ENCODE measurements at places on chromosomes 16 and 17.

DNA sequence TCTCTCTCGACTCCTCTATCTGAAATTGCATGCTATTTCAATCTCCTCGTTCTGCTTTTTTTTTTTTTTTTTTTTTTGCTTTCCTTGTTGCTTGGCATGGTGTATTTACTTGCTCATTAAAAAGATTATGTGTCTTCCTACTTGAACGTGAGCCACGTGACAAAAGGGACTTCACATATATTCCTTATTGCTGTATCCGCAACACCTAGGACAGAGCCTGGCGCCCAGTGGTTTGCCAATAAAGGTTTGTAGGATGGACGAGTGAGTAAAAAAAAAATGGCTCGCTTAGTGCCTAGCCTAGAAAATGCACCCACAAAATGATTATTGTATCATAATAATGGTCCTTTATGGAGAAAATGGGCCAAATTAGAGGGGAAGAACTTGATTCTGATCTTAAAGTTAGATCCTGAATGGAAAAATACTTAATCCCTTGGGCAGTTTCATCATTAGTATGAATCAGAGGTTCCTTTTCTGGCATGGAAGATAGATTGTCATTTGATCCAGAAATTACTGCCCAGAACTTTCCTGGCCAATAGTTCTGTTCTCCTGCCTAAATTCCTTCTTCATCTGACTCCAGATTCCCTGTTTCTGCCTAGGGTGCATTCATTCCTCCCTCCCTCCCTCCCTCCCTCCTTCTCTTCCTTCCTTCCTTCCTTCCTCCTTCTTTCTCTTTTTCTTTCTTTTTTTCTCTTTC lies 13.6 kb upstream of the TMEM220 start:
- DNase-seq = no peak

DNA sequence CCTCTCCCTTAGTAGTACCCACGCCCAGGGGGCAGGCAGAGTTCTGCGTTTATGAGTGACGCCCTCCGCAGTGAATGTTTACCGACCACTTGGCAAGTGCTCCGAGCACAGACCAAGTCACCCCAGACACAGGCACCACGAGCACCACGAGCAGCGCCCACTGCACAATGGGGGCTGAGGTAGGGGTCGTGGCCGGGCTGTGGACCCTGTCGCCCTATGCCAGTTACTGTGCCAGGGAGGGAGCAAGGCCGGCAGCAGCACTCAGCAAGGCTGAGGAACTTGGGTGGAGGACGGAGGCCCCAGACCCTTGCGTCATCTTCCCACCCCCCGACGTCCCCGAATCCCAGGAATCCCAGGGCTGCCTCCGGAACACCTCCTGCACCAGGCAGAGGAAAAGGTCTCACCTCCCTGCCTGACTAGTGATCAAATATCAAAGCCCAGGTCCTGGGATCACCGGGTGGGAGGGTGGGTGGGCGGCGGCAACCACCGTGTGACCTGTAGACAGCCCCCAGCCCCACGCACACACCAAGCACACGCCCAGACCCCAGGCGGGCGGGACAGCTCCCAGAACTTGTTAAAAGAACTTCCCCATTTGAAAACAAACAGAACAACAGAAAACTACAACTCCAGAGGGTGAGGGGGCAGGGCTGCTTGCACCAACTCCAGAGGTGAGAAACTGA lies 5.4 kb downstream of the VASN start:
- no peak for DNase-seq

GRCh38 chr17:81572563-81573168 lies 20.5 kb upstream of the FAAP100 start:
- no peak for DNase-seq

DNA sequence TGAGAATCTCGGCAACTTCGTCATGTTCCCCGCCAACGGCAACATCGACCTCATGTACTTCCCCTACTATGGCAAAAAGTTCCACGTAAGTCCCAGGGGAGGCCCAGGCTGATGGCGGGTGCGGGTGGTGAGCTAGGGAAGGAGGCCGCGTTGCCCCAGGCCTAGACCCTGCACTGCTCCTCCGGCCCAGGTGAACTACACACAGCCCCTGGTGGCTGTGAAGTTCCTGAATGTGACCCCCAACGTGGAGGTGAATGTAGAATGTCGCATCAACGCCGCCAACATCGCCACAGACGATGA lies 4.8 kb downstream of the ATP1B2 start:
- no peak for DNase-seq

- peak; percentile 46 for DNase-seq
Observed at GRCh38 chr17:45228763-45229539, 7.3 kb downstream of the FMNL1 start.

DNA sequence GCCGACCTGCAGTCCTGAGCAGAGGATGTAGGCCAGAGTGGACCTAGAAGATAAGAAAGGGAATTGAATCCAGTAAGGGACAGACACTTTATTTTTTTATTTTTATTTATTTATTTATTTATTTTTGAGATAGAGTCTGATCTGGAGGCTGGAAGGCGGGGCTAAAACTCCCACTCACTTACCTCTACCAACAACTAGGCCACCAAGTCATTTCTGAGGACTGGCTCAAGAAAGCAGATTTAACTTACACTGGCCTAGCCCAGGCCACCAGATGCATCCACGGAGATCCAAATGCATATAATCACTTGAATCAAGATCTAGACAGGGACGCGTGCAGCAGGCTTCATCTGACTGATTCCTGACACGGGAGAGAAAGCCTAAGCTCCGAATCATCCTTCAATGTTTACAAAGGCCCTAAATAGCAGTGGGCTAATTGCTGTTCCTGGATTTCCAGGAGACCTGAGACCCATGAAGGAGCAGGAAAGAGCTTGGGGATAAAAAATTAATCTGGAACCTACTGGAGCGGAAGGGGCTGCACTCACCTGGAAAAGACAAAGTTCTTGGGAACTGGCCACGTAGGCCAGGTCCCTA lies 1.1 kb upstream of the ALOX12 start:
- DNase-seq = no peak

DNA sequence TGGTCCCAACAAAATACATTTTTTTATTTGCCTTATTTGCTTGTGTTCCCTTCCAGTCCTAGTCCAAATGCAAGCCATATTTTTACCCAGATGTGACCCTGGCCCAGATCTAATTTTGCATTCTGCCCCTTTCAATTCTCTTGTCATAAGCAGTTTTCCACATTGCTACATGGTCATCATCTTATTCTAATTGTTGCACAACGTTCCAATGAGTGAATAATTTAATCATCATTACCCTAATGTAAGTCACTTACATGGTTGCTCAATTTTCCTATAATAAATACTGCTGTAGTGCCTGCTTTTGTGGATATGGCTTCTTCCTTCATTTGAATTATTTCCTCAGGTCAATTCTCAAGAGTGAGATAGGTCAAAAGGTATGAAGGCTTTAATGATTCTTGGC lies 12.8 kb downstream of the RSAD1 start:
- no peak for DNase-seq

DNA sequence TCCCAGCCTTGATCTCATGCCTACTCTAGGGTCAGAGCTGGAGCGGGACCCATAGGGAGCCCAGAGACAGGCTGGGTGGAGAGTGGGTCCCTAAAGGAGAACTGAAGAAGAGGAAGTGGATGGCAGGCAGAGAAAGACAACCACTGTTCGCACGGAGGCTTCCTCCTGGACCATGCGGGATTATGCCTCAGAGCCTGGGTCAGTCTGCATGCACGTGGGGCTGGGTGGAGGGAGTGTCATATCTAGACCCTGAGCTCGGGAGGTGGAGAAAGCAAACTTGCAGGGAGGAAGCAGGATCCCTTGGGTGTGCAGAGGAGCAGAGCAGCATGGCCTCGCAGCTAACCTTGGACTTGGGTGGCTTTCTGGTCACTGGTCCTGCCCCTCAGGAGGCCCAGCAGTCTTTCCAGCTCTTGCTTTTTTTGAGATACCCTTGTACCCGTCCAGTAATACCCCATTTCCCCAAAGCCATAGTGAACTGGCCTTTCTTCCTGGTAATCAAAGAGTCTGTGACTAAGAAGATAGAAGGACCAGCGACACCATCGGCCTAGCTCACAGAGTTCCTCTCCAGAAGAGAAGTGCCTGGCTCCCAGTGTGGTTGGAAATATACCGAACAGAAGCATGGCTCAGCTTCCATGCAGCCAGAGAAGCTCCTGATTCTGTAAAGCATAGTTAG lies 344.2 kb downstream of the CPPED1 start:
- DNase-seq = no peak

GRCh38 chr17:57767561-57767960 lies 22.5 kb upstream of the CCDC182 start:
- no peak for DNase-seq

DNA sequence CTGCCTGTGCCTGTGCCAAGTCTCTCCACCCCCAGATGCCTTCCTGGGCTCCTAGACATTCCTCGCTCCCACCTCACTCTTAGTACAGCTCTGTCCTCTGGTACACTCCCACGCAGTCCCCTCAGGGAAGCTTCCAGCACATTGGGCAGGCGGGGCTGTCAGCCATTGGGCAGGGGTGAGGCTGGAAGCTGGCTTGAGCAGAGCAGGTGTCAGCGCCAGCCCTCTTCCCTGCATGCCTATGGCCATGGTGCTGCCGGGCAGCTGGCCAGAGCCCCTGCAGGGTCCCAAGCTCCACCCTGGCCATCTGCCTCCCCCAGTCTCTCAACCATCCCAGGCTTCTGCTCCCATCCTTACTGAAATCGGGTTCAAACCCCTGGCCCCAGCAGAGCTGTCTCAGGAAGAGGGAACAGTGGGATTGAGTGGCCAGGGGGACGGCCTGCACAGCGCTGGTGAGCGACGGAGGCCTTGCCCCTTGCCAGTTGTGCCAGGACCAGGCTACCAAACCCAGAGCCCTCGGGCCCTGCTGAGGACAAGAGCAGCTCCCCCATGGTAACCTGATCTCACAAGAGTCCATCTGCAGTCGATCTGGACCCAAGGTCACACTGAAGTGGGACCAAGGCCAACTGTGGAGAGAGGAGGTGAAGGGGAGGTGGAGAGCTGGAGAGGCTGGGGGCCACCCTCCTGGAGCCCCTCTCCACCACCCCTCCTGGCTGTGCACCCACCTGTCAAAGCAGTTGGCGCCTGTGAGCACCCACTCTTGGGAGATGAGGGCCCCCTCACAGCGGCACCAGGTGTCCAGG lies 2.4 kb upstream of the B9D1 start:
- DNase-seq = no peak

- no peak for DNase-seq
Observed at GRCh38 chr16:19706846-19707245, 11.2 kb downstream of the KNOP1 start.

DNA sequence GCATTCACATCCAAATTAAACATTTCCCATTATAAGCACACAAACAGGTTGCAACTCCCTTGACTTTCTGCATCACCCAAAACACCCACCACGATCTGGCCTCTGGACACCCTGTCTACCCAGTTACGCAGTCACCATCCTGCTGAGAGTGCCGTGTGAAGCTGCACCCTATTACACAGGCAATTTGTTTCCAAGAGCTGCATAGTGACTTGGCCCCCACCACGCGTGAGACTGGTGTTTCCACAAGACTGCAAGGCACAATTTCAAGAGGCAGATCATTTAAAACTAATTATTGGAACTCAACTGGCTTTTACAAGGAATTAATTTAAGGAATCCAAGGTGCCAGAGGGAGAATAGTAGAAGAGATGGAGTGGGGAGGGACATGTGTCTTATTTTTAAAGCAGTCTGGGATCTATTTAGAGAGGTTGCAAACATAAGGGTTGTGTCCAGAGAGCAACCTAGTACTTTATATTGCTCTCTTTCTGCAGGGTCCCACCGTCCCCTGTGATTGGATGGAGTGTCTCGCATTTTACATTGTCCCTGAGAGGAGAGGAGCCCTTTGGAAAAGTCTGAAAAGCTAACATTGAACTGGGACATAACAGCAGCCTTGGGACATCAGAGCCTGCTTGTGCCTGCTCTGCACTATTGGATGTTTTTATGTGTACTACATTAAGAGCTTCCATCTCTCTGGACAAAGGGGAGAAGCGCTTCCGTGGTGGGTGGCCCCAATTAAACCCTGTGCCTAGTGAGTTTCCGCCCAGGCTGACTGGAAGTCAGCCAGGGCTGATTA lies 8.7 kb upstream of the ADAMTS18 start:
- no peak for DNase-seq

DNA sequence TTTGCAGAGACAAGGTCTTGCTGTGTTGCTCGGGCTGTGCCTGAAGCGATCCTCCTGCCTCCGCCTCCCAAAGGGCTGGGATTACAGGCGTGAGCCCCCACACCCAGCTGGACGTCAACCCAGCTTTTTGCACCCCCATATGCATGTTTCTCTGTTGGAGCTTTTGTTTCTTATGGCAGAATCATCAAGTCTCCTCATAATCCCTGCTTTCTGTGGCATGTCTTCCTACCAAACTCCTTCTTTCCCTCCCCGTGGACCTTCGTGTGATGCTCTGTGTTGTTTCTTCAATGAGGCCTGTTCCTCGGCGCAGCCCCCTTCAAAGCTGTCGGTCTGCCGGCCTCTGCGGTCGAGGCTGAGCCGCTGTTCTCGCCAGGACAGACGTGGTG lies 71.6 kb downstream of the METRNL start:
- DNase-seq = no peak

DNA sequence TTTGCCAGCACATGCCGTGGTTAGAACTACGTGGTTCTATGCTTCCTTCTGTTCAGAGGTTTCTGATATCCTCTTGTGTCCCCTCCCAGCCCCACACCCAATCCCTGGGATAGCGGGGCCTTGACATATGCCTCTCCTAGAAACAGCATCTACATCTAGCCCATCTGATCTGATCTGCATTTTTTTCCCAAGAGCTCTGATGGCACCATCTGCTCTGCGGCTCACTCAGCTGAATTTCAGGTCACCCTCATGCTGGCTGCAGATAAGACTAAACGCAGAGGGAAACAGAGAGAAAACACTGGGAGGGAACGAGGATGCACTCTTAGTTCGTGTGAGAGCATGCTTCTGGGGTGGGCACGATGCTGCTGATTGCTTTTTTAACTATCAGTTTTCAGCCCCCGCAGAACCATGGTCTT lies 10.7 kb downstream of the WIPI1 start:
- no peak for DNase-seq

- no peak for DNase-seq
Observed at GRCh38 chr17:30218799-30219198, 16.7 kb downstream of the SLC6A4 start.

DNA sequence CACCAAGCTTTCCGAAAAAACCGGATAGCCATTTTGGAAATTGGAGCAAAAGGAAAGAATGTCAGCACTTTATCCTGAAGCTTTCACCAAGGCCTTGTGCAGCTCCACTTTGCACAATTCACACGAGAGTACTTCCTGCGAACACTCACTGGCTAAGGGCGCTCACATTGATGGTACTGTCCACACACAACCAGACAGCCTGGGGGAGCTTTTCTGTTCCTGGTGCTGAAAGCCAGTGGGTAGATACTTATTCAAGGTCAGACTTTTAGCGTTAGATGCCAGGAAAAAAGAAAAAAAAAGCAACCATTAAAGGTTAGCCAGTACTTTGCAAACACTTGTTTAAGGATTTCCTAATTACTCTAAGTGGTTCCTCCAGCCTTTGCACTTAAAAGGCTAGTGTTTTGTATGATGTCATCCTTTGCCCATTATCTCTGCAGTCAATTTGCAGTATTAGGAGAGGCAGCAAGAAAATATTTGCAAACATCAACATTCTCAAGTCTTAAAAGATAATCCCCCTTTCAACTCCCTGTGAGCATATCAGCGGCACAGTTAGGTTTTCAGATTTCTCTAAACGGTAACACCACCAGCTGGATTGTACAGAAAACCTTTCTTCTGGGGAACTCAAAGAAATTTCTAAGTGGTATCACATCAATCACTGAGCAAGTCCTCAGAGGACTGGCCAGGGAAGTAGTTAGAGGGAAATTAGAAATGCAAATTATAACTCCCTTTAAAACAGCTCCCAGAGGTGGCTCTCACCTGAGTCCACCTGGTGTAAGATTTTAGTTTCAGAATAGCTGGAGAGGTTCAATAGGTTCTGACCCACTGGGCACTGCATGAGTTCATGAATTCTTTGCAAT lies 243.4 kb upstream of the IRX5 start:
- DNase-seq = no peak

GRCh38 chr17:40598619-40599467 lies 33.6 kb upstream of the CCR7 start:
- peak; percentile 46 for DNase-seq

All from stimulated activated CD8-positive, alpha-beta memory T cell treated with anti-CD3 and anti-CD28 coated beads, Interleukin-4, amount 100 ng/mL, for 4 hours (primary cell).